ENCODE measurements at places on chromosomes 4 and X.

DNA sequence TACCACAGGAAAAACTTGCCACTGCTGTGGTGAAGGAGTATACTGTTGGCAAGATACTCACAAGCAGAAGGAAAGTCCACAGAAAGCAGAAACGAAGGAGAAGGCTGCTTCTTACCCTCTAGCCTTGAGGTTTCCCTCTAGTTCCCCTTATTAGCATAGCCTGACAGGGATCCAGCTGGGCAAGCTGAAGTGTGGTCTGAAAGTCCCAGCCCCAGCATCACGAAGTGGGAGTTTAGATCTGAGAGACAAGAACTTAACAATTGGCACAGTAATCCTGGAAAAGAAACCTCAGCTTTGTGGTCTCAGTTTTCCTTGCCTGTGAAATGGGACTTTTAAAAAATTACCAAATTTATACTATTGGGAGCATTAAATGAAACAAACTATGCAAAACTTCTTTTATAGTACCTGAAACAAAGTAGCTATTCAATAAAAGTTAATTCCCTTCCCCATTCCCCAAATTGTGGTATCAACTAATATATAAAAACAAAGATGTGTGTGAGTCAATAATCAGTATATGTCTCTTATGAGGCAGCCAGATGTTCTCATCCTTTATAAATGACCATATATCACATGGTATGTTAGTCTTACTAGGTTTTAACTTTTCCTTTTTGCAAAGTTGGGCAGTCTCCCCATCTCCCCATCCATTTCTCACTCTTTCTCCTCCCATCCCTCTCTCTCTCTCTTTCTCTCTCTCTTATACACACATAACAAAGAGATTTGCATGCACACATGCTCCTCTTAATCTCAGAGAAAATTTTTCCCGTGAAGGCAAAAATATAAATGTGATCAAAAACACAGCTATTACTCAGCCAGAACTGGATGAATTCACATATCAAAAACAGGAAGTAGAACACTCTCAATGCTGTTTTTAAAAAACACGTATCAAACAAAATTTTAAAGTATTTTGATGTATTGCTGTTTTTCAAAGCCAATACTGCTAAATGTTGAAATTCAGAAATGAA lies 57.8 kb downstream of the SCFD2 start:
- peak; percentile 47 for DNase-seq

GRCh38 chr4:25028851-25029250 lies 1.9 kb downstream of the LGI2 start:
- no peak for DNase-seq

DNA sequence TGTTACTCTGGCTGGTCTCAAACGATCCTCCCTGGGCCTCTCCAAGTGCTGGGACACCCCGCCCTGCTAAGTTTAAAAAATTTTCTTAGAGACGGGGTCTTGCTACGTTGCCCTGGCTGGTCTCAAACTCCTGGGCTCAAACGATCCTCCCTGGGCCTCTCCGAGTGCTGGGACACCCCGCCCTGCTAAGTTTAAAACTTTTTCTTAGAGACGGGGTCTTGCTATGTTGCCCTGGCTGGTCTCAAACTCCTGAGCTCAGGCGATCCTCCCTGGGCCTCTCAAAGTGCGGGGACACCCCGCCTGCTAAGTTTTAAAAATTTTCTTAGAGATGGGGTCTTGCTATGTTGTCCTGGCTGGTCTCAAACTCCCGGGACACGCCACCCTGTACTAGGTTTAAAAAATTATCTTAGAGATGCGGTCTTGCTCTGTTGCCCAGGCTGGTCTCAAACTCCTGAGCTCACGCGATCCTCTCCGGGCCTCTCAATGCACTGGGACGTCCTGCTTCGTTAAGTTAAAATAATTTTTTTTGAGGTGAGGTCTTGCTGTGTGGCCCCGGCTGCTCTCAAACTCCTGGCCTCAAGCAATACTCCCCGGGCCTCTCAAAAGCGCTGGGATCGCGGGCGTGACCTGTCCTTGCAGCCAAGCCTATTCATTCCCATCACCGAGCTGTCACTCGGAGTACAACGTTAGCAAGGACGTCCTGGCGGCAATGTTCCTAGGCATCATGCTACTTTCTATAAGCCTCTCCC lies 1.1 kb downstream of the SLC25A6 start:
- no peak for DNase-seq

GRCh38 chr4:2172161-2172560 lies 69.8 kb downstream of the HAUS3 start:
- DNase-seq: peak; percentile 21

DNA sequence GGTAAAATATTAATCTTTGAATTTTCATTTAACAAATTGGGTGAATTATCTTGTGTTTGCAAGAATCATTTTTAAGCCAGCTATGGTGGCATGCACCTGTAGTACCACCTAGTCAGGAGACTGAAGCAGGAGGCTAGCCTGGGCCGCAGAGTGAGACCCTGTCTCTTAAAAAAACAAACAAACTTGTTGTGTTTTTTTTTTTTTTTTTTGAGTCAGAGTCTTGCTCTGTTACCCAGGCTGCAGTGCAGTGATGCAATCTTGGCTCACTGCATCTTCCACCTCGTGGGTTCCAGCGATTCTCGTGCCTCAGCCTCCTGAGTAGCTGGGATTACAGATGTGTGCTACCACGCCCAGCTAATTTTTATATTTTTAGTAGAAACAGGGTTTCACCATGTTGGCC lies 2.2 kb downstream of the TXLNG start:
- DNase-seq: no peak

DNA sequence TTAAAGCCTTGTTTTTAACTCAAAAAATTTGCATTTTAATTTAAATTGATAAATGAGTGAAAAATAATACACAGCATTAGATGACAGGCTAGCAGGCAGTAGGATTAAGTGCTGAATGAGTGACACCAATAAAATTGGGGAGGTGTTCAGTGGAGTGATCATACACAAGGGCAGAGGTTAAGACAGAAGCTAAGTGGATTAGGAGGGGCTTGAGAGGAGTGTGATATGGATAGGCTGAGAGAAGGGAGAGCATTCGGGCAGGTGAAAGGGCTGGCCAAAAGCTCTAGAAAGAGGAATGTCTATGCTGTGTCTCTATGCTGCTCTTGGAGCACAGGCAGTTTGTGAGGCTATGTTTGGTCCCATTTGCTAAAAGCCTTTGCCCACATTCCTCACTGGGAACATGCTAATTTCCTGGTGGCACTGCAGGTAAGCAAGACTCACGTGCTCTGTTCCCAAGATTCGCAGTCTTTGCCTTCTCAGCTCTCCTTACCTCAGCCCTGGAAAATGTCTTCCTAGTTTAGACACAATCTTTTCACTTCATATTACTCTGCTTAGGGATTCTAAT lies 52.8 kb upstream of the CCSER1 start:
- DNase-seq: no peak

DNA sequence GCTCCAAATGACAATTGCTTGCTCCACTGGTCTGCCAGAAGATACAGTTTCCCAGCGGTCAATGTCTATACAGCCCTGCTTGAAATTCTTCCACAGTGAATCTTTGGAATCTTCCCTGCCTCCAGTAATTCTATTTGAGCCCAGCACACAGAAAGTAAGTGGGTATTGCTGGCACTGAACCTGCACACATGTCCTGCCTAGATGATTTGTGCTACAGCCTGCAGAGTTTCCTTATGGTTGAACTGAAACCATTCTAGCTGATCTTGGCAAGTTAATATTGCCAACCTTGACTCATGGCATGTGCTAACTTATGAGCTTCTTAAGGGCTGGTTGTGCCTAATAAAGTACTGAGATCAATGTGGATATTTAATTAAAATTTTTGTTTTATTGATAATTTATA lies 553.8 kb upstream of the GNPDA2 start:
- DNase-seq: no peak

DNA sequence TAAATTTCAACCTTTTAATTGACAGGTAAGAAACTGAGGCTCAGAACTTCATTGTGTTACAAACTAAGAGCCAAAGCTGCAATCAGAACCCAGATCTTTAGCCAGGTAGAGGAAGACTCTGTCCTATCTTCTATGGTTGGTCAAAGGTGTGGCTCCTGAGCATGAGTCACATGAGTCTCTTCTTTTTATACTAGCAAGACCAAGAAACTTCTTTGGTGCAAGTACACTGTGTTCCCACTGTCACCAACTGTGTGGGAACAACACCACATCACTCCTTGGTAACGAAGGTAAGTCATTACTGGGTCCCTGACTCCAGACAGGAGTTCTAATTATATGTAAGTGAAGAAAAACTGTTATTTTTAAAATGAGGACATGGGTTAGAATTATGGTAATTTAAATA lies 290.1 kb downstream of the INPP4B start:
- DNase-seq: no peak

GRCh38 chr4:84578540-84579402 lies 4.2 kb upstream of the CDS1 start:
- DNase-seq: peak; percentile 41

DNA sequence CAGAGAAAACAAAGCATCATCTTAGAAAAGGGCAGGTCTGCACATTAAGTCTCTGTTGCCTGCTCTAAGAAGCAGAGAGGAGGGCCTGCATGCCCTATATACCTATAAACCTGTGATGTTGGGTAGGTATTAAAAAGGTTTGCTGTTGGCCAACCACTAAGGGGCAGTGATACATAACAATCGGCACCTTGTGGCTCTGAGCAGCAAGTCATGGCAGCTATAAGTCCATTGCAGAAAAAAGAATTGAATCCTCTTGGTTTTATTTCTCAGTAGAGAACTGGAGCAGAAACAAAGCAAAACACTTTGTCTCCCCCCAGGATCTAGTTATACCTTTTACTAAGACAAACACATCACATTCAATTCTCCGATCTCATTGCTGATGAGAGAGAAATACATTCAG lies 1364.4 kb downstream of the STIM2 start:
- no peak for DNase-seq

All from GM12865 (cell line).